ENCODE measurements at places on chromosomes 7 and 10. TPM values are rescaled to one million over a fixed set of nuclear protein-coding genes. Genes with fewer than 3 reads are reported as not detected.

DNA sequence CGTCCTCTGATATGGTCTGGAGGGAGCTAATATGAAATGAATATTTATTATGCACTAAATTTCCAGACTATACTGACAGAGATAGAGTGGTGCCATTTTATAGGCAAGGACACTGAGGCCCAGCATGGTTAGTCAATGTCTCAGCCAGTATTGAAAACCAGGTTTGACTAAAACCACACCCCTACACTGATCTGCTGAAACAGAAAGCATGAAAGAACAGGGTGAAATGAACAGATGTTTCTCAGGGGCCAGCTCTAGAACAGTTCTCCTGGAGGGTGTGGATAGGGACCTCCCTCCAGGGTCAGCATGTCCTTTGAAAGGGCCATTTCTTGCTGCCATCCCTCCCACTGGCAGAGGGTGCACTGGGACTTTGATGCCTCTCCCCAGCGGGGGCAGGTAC is 700.5 kb downstream of the GRID1 start:
- no peak for DNase-seq

GRCh38 chr10:112333452-112333851 is 40.5 kb upstream of the ACSL5 start:
- DNase-seq, result no peak

- no peak for DNase-seq
Measured at GRCh38 chr7:3233301-3233700, 67.8 kb upstream of the SDK1 start.

Gene CYP2W1
- total RNA-seq, result not detected

GRCh38 chr10:89684604-89685003 is 16.8 kb upstream of the KIF20B start:
- DNase-seq, result no peak

Gene WNT8B
- 1.9 TPM for total RNA-seq
